ENCODE measurements at places on chromosomes 1 and 21. TPM values are rescaled to one million over a fixed set of nuclear protein-coding genes. Genes with fewer than 3 reads are reported as not detected.

FAM131C gene
- not detected for total RNA-seq

CASQ1 gene
- not detected for total RNA-seq

UBL4B gene
- total RNA-seq, result 0.09 TPM

OR2L8 gene
- not detected for total RNA-seq

S100A12 gene
- not detected for total RNA-seq

ZNF692 gene
- total RNA-seq, result 13.6 TPM

DDI2 gene
- 8.0 TPM for total RNA-seq

CLEC20A gene
- total RNA-seq, result not detected

FAM163A gene
- total RNA-seq, result not detected

WRAP73 gene
- total RNA-seq, result 10.7 TPM

MYOC gene
- total RNA-seq, result 1.3 TPM

CNR2 gene
- not detected for total RNA-seq

FCRL5 gene
- not detected for total RNA-seq

PRKAA2 gene
- total RNA-seq, result 1.1 TPM

ADGRB2 gene
- total RNA-seq, result 10.6 TPM

SLAMF9 gene
- total RNA-seq, result not detected

CFHR1 gene
- total RNA-seq, result 0.16 TPM

VWA5B1 gene
- total RNA-seq, result not detected

ASPM gene
- 1.1 TPM for total RNA-seq

KLF17 gene
- not detected for total RNA-seq

C1QA gene
- total RNA-seq, result not detected

HPDL gene
- total RNA-seq, result 0.26 TPM

FAM72D gene
- total RNA-seq, result 0.09 TPM

DCDC2B gene
- not detected for total RNA-seq

ANXA9 gene
- 0.63 TPM for total RNA-seq

VASH2 gene
- total RNA-seq, result 1.1 TPM
